ENCODE measurements at places on chromosomes 2 and 18.
A peak's percentile ranks its signal among the peaks of the same experiment; 100 is the strongest.

DNA sequence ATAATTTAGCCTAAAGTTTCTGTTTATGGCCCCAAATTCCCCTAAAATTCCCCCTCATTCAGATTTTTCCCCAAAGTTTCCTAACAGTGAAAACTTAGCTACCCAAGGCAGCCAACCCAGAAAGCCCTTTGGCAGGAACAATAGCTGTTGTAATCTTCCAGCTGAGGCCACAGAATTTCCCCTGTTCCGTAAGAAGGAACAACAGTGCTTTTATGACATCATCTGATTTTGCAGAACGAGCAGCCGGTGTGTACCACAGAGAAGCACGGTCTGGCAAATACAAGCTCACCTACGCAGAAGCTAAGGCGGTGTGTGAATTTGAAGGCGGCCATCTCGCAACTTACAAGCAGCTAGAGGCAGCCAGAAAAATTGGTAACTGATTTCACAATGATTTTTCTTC lies 6.3 kb downstream of the TNFAIP6 start:
- DNase-seq: peak; percentile 75

GRCh38 chr18:50819027-50819727 lies 639 bp downstream of the MRO start:
- peak; percentile 39 for DNase-seq

- DNase-seq: no peak
Observed at GRCh38 chr18:60452421-60452820, 79.8 kb upstream of the MC4R start.

DNA sequence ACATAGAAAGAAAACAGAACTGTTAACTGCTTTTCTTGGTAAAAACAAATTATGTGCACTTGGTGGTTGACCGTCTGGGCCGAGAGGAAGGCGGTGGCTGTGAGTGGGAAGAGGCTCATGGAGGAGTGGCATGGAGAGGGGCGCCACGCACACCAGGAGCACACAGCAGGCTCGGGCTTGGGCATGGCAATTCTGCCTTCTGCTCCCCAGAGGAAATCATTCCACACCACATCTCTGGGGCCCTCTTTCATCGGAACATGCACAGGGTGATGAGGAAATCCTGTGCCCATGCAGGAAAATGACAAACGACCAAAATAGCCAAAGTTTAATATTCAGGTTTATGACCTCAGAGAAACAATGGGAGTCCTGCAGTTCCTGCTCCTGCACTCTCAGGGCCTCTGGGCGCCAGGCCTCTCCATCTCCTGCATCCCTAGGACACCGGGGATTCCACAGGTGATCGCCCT lies 26.4 kb downstream of the WDFY1 start:
- no peak for DNase-seq

DNA sequence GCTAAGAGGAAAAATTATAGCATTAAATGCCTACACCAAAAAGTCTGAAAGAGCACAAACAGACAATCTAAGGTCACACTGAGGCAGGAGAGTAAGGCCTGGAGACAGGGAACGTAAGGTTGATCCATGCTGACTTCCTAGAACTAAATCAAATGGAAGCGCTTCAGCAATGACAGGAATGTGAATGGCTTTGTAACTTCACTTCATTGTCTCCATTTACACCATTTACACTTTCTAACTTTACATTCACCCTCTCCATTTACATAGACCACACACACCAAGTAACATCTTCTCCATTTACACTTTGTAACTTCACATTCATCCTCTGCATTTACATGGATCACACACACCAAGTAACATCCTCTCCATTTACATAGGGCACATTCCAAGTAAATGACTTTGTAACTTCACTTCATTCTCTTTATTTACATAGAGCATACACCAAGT lies 103.1 kb upstream of the SPATS2L start:
- DNase-seq: no peak

GRCh38 chr2:3751806-3752205 lies 48.4 kb downstream of the DCDC2C start:
- DNase-seq: no peak

- no peak for DNase-seq
Observed at GRCh38 chr2:112794131-112794733, 9.9 kb upstream of the IL1A start.

GRCh38 chr2:187567126-187567525 lies 12.9 kb upstream of the TFPI start:
- DNase-seq: no peak

- no peak for DNase-seq
Observed at GRCh38 chr18:79440316-79441110, 44.8 kb downstream of the NFATC1 start.

DNA sequence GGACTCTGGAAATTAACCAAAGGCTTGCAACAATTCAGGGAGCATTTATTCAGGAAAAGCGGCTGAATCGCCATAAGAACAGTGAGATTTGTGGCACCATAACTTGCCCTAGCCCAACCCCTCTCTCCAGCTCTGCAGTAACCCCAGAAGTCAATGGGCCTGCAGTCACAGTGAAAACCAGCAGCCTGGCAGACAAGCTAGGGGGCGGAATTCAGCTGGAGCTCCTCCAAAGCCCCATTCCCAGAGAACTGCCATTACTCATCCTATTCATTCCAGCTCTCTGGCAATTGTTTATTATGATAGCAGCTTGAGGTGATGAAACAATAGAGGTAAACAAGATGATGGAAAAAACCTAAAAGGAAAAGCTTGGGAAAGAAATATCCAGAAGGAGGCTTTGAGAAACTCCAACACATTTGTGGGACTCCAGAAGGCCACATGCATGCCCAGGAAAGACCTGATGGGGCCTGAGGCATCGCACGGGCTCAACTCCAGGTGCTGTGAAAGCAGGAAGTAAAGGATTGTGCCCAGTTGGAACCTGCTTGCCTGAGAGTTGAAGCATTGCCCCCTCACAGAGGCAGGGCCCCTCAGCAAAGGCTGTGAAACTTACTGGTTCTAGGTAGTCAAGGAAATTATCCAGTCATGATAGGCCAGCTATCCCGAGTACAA lies 126.7 kb downstream of the TWIST2 start:
- DNase-seq: peak; percentile 50

GRCh38 chr2:54665436-54665856 lies 58.0 kb upstream of the EML6 start:
- no peak for DNase-seq

DNA sequence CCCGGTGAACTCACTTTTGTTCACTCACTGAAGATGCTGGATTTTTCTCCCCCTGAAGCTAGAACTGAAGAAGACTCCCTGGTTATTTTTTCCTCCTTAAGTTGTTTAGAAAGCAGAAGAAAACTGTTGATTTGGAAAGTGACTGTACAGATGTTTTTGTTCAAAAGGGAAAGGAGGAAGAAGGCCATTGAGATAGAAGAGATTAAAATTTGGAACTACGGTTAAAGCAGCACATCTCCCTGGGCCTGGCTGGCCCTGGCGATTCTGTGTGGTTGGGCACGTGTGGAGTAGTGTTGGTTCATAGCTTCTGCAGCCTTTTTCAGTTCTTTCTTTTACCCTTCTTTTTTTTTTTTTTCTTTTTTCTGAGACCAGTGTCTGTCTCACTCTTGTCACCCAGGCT lies 109.2 kb downstream of the MAP4K4 start:
- DNase-seq: no peak

- DNase-seq: no peak
Observed at GRCh38 chr2:121748202-121748601, 7.2 kb upstream of the TSN start.

GRCh38 chr18:52070291-52070756 lies 269.7 kb upstream of the DCC start:
- no peak for DNase-seq

GRCh38 chr18:21955757-21956652 lies 213.4 kb upstream of the GATA6 start:
- DNase-seq: peak; percentile 11

- no peak for DNase-seq
Observed at GRCh38 chr2:128316777-128317180, 1.9 kb downstream of the HS6ST1 start.

DNA sequence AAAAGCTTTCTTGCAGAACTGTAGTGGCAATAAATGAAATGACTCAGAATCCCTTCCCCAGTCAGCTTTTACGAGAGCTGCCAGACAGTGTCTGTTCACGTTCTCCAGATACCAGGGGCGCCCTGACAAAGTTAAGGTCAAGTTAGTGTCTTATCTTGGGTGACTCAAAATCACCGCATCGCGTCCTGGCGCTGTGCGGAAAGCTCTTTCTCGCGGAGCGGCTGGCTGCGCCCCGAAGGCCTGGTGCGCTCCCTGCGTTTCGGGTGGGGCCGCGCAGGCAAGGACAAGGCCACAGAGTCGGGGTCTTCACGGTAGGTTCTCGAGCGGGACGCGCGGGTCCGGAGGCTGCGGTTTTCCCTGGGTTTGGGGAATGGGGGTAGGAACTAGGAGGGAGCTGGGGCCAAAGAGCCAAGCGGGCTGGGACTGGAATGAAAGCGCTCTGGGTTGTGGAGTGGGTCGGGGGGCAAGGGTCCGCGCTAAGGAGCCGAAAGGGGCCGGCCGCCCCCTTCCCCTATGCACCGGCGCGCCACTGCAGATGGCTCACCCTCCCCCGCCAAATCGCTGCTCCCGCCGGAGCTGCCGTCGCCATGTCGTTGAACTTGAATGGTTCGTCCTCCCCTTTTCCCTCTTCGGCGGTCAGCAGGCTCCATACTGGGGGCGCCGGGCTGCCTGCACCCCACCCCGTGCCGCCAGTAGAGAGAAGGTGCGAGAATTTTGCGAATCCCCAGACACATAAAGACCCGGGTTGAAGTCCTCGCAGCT lies 2.6 kb upstream of the HOXD11 start:
- DNase-seq: no peak

GRCh38 chr2:226300196-226300886 lies 499.3 kb downstream of the IRS1 start:
- DNase-seq: no peak

DNA sequence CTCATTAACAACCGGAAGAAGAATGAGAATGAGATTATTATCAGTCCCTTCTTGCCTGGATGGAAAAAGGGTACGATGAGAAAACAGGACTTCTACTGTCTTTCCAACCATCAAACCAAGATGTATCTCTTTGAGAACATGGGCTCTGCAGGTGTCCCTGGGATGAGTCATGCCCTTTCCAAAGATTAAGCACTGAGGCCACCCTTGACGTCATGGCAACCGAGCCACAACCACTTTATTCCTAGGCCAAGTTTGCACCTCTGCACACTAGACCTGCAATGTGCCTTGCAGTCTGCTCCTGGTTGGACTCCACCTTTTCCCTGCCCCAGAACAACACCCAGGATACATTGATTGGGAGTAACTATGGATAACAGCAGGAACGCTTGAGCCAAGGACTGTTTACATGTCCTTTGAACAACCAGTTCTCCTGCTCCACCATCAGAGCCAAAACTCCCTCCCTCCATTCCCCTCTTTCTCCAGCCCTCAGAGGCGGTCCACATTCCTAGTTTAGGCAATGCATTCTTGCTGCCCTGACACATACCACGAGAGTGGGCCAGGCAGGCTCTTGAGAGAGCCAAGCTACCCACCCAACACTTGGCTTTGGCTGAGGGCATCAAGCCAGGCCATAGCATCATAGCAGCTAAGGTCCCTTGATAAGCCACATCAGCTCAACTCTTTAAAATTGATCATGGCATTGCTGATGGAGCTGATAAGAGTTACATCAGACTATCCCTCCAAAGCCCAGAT lies 310.7 kb downstream of the TNS1 start:
- no peak for DNase-seq

- DNase-seq: no peak
Observed at GRCh38 chr2:212843409-212844199, 305.0 kb upstream of the ERBB4 start.

DNA sequence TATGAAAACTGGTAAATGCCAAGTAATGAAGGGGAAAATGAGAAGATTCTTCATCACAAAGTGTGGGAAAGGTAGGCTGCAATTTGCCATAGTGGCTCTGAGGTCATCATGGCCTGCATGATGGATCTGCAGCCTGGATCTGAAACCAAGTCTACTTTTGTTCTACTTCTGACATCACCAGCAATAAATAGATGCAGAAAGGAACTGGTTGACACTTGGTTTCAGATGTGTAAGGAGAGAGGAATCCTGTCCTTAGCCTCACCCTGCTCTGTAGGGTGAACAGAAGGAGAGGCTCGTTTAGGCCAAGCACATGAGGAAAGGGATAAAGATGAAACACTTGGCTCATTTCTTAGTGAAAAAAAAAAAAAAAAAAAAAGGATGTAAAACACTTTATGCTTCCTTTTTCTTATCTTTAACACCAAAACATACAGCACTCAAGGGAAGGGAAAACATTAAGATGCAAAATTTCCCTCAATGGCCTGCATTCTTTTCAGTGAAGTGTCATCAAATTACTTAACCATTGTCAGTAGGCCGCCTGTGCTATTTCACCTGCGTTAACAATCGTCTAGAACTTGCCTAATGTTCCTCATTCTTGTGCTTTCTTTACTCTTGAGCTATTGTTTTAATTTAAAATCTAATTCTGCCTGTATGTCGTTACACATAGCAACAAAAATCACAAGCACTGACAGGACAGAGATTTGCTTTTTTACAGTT lies 3.9 kb downstream of the NEB start:
- no peak for DNase-seq

GRCh38 chr18:67282796-67283195 lies 233.7 kb downstream of the DSEL start:
- no peak for DNase-seq

GRCh38 chr2:227106845-227107759 lies 56.9 kb downstream of the COL4A4 start:
- DNase-seq: peak; percentile 33

DNA sequence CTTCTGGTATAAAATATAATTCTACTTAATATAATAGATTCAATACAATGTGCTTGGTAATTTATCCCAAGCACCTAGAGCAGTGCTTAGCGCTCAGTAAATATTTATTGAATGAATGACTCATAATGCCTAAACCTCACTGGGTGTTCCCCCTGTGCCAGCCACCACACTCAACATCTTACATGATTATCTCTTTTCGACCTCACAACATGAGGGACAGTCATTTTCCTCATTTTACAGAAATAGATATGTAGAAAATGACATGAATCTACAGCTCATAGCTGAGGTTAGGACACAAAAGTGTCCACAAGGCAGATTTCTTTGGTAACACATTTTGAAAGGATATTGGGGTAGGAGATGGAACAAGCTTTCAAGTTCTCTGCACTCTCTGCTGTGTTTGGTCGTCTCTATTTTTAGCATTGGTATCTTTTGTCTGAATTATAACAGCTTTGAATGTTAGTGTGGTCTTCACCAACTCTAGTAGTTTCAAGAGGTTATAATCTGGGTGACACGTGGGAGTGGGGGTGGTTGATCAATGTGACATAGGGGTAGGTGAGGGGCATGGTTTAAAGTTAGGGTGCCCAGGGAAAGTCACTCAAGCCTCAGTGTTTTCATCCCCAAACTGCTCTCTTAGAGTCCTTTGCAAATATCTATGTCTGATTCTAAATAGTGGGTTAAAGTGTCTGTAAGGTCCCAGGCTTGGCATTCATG lies 9.8 kb downstream of the MYOM1 start:
- no peak for DNase-seq

GRCh38 chr2:15354596-15355366 lies 206.4 kb downstream of the NBAS start:
- DNase-seq: no peak

DNA sequence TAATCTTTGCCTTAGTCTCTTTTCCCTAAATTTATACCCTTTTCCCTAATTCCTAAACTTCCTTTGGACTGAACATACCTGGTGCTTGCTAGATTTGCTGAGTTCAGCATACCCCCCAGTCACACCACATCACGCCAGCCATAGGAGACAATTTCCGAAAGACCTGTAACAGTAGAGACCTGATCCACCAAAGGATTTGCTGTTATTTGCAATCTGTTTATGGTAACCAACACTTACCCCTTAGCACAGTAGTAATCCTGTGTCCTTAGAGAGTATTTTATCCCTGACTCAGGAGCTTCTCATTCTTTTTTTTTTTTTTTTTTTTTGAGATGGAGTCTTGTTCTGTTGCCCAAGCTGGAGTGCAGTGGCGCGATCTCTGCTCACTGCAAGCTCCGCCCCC lies 8.6 kb downstream of the PSMG2 start:
- DNase-seq: no peak
